ENCODE measurements at places on chromosomes 13 and 19.

DNA sequence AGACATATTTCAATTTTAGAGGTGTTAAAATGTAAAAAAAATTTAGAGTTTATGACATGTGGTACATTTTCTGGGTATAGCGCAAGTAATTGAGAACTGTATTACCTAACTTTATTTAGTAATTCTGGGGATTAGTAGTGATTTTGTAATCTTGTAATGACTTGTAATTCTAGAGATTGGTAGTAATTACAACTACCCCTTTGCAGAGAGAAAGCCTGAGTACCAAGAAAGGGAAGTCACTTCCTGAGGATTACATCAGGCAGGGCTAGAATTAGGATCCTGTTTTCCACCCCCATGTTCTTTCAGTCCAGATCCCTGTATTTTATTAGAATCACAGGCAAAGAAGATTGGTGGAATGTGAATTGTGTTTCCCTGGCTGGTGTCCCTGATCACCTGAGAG lies 274.9 kb downstream of the KCNRG start:
- no peak for DNase-seq

- peak; percentile 86 for DNase-seq
Observed at GRCh38 chr19:1882089-1882785, 3.1 kb downstream of the ABHD17A start.

- DNase-seq, result no peak
Observed at GRCh38 chr13:81116461-81117282, 775.7 kb upstream of the SPRY2 start.

GRCh38 chr19:34259367-34260095 lies 5.2 kb downstream of the GARRE1 start:
- no peak for DNase-seq

- DNase-seq, result no peak
Observed at GRCh38 chr13:32737111-32737571, 150.9 kb downstream of the PDS5B start.

DNA sequence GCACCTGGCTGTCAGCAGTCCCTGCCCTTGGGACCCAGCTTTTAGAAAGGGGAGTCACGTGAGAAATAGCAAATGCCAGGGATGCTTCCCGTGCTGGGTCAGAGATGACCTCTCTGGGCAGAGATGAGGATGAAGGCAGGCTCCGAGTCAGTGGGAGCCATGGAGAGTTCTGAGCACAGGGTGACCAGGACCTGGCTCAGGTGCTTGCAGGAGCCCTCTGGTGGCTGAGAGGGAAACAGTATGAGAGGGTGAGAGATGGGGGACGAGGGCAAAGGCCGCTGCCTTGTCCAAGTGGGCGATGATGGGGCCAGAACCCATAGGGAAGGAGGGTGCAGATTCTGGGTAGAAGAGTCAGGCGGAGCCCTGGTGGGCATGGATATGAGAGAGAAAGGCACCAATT lies 15.8 kb downstream of the TMED1 start:
- no peak for DNase-seq

DNA sequence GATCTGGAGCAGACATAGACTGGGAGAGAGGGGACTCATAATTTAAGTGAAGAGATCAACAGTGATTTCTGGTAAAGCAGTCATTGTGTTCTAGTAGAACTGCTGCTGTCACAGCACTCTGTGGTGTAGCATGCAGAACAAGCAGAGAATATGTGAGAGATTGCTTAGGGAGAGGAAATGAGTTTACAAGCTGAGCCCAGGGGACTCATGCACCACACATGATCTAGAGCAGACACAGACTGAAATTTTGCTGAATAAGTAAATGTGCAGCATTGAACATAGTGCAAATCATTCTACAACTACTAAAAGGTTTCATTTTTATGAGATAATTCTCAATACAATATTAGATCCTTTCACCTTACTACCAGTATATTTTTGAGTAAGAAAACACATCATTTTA lies 125.7 kb downstream of the MYO16 start:
- no peak for DNase-seq

- DNase-seq, result no peak
Observed at GRCh38 chr19:56112313-56112709, 8.8 kb downstream of the ZNF787 start.

GRCh38 chr13:102901615-102902305 lies 55.9 kb downstream of the ERCC5 start:
- DNase-seq, result no peak

DNA sequence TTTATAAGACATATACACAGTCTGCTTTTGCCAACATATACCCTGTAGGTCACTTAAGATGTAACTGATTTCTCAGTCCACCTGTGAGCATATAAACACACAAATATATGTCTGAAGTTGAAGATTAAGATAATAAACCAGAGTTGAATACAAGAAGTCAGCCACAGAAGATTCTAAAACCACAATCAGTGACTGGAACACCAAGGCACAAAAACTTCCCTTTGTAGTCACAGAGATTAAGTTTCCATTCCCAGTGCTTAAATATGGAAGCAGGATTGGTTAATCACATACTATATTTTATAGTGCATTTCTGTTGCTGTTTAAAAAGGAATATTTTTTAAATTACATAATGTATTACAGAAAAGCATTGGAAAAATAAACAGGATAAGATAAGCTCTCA lies 39.9 kb downstream of the MTMR6 start:
- DNase-seq, result no peak

GRCh38 chr19:1283207-1283916 lies 2.3 kb upstream of the EFNA2 start:
- DNase-seq, result no peak

- DNase-seq, result no peak
Observed at GRCh38 chr19:17495639-17496296, 15.7 kb upstream of the PGLS start.

GRCh38 chr19:19559931-19560330 lies 21.9 kb downstream of the CILP2 start:
- DNase-seq, result no peak

GRCh38 chr13:87535911-87536310 lies 135.3 kb upstream of the SLITRK5 start:
- DNase-seq, result no peak

GRCh38 chr19:55305491-55305890 lies 19.6 kb downstream of the TMEM150B start:
- DNase-seq, result peak; percentile 64

DNA sequence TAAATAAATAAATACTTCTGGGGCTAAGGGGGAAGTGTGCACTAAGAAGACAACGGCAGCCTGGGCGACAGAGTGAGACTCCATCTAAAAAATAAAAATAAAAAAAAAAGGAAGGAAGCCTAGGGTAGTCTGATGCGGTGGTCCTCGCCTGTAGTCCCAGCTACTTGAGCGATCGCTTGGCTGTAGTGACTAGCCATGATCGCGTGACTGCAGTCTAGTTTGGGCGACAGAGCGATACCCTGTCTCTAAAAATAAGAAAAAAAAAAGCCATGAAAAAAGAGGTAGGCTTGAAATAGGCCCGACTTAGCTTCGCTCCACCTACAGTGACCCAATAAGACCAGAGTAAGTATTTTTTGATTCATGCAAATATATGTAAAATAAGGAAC lies 661 bp upstream of the BABAM1 start:
- no peak for DNase-seq

DNA sequence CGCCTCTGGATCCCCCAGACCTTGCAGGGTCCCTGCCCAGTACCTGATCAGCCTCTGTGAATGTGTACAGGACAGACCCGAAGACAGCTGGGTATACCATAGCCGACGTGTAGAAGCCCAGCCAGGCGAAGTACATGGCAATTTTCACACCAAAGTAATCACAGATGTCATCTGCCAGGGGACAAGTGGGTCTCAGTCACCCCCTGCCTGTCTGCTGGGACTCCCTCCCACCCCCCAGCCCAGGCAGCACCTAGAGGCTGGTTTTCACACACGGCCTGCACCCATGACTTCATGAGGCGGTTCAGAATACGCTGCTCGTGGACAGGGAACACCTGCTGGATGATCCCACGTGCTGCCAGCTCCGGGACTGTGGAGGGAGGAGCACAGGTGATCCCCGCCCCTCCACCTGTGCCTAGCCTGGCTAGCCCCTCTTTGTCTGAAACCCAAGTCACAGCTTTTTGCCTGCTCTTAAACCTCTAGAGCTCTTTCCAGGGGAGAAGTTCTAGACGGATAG lies 3.6 kb downstream of the ANO8 start:
- no peak for DNase-seq

DNA sequence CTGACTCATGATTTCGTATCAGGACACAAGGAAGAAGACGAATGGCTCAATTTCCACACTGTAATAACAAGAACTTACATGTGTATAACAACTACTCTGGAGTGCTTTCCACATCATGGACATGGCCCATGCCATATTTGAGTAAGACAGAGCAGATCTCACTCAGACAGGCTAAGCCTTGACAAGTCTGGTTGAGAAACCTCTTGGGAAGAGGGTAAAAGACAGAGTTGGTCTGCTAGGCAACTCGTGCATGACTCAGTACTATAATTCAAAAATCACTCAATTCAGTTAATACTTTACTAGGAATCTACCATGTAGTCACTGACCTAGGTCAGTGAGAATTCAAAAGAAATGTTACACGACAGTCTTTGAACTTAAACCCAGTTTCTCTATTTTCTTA lies 5.7 kb upstream of the THSD1 start:
- DNase-seq, result no peak
